Activated CD4-positive, alpha-beta T cell treated with anti-CD3 and anti-CD28 coated beads for 36 hours (primary cell): ENCODE measurements at places on chromosomes 7 and 10.

GRCh38 chr10:3948843-3949242 lies 163.8 kb upstream of the KLF6 start:
- peak; percentile 85 for DNase-seq

GRCh38 chr7:121195874-121196273 lies 132.9 kb upstream of the WNT16 start:
- no peak for DNase-seq

- no peak for DNase-seq
These were observed 243.0 kb downstream of the BICC1 start for GRCh38 chr10:58755677-58756076.

GRCh38 chr7:68963552-68963951 lies 634.7 kb upstream of the AUTS2 start:
- no peak for DNase-seq

DNA sequence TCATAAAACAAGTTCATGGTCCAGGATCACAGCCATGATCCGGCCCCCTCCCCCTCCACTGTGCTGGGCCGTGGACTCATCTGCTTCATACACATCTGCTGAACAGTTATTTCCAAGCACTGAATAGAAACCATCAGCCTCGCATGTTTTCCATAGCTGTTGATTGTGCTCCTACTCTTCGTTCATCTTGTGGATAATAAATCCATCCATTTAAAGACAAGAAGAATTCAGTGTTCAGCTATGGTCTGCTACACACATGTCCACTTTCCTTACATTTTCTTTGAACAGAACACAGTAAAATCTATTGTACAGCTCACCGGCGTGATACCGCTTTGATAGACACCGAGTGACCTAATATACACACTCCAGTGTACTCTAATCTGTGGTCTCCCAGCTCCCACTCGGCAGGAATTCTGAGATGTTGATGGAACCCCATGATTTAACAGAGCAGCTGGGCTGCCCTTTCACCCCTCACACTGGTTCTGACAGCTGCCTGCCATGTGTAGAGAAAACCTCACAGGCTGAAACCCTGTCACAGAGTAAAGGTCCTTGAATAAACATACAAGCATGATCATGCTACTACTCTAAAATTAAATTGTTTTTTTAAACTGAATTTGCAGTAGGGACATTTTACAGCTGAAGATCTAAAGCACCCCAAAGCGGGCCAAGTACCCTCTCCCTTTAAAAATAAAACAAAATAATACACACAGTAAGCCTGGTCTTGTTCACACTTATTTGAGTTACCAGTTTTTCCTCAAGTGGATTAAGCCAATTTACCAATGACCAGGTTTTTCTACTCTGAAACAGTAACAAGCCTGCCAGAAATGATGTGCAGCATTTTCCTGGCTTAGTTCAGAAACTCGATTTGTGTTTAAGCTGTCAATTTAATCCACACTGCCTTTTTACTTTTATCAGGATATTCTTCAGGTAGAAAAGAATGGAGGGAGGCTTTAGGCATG lies 95.1 kb upstream of the FZD1 start:
- no peak for DNase-seq

- peak; percentile 71 for DNase-seq
These were observed 46.2 kb downstream of the WDR37 start for GRCh38 chr10:1102416-1102815.

- no peak for DNase-seq
These were observed 255.7 kb upstream of the LRRN3 start for GRCh38 chr7:110835218-110835617.

GRCh38 chr10:86190291-86190690 lies 176.3 kb downstream of the GRID1 start:
- DNase-seq: no peak
